ENCODE measurements at places on chromosomes 12 and 14.

- ATAC-seq: no peak
Measured at GRCh38 chr14:65169351-65169750, 67.0 kb upstream of the MAX start.

DNA sequence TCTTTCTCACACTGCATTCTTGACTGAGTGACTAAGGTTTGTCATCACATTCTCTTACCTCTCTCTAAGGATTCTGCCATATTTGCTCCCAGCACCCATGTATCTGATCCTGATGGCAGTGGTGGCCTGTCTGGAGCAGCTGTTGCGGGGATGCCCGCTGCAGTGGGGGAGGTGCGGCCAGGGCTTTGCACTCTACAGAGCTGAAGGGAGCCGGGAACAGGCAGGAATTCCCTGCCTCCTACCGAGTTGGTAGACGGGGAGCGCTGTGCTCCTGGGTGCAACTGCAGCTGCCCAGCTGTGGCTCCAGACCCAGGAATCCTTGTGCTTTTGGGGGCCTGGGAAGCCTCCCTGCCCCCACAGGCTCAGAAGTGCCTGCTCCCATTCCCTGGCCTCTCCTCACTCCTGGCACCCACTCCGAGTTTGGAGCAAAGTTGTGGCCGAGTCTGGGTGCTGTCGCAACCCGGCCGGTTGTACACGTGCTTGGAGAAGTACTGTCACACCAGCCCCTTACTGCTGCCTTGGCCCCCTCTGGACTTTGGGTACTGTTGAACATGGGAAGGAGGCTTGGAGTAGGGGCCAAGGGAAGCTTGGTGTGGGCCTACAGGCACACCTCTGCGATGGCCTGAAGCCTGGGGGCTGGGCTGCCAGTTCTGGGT is 106.9 kb upstream of the OR4E1 start:
- no peak for ATAC-seq

GRCh38 chr12:94769047-94769420 is 118.7 kb upstream of the TMCC3 start:
- no peak for ATAC-seq

DNA sequence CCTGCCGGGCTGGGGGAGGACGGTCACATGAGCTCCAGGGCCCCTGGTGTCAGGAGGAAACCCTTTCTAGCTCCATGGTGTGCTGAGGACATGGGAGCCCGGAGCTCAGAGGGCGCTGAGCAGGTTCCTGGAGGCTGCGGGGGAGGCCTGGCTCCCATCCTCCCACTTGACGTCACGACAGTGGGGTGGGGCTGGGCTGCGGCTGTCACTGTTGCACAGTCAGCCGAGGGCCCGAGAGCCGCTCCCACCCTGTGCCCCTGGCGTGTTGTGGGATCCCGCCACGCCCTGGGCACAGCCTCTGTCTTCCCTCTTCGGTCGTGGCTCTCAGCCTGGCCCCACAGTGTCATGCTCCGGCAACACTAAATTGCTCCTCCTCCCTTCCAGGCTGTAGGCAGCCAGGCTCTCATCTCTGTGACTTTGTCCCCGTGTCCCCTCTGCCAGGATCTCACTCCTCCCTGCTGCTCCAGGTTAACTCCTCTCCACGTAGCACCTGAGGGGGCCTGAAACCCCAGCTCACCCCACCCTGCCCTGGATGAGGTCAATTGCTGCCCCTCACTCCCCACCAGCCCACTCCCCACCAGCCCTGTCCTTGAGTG is 33.0 kb downstream of the BEGAIN start:
- ATAC-seq: peak; percentile 86

DNA sequence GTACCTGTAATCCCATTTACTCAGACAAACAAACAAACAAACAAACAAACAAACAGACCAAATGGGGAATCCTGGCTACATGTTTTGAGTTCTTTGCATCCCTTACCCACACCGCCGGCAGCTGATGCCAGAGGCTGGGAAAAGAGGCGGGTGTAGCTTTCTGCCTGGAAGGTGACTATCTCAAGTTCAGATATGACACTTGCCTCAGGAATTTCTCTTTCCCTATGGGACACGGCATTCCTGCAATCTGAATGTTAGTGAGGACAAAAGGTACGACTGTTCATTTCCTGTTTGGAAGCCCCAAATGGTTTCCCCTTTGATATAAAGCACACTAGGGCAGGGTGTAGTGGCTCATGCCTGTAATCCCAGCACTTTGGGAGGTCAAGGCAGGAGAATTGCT is 2.9 kb downstream of the MYL2 start:
- ATAC-seq: no peak

DNA sequence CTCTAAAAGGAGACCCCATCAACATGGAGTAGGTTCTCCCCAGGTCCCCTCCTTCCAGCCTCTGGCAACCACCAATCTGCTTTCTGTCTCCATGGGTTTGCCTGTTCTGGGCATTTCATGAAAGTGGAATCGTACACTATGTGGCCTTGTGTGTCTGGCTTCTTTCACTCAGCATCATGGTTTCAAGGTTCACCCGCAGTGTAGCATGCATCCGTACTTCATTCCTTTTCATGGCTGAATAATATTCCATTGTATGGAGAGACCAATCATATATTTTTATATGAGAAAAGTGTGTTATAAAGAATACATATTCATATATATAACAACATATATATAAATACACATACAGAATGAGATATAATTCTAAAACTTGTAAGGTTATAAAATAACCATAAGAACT is 19.8 kb downstream of the NCOR2 start:
- ATAC-seq: no peak

- ATAC-seq: no peak
Measured at GRCh38 chr14:83478741-83479140, 1945.1 kb upstream of the SEL1L start.

GRCh38 chr14:75806352-75806832 is 145.3 kb downstream of the TTLL5 start:
- peak; percentile 45 for ATAC-seq

DNA sequence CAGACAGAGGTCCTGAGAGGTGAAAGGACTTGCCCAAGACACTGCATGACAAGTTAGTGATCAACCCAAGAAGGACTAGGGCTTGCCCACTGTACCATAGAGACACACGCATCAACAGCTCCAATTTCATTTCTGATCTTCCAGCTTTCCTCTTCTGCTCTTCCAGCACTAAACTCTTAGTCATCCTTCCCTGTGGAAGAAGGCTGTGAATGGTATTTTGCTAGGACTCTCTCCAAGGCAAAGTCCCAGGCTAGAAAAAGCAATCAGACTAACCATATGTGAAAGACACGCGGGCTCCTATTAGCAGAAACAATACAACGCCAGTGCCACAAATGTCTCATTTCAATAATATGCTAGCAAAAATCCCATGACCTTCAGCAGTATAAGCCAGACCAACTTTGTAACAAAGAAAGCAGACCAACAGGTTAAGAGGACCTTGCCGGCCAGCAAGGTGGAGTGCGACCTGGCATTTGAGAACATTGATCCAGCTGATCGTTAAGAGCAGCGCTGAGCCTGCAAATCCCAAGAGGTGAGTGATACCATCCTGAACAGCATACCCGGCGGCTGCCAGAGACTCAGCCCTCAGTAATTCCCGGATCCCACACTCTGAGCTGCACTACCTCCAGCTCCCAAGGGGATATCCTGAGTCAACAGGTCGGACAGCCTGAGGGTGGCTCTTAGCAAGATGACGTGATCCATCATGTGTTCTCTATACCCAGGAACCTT is 132.5 kb downstream of the FOXN3 start:
- ATAC-seq: peak; percentile 10

GRCh38 chr12:43942379-43942778 is 106.5 kb downstream of the TMEM117 start:
- ATAC-seq: no peak

DNA sequence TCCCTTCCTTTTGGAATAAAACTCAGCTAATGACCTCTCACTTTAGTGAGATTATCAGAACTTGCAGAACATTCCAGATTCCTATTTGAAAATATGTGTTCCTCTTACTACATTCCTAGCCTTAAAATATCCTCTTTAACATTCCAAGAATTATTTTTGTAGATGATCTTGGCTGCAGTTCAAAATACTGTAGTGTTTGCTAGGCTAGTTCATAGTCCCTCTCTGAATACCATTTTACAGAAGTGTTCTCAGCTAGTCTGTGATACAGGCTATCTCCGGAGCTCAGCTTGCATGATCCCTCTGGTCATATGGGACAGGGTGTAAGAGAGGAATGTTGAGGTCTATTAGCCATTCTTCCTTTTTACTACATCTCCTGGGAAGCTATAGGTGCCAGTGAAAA is 17.6 kb upstream of the GPR33 start:
- ATAC-seq: no peak

DNA sequence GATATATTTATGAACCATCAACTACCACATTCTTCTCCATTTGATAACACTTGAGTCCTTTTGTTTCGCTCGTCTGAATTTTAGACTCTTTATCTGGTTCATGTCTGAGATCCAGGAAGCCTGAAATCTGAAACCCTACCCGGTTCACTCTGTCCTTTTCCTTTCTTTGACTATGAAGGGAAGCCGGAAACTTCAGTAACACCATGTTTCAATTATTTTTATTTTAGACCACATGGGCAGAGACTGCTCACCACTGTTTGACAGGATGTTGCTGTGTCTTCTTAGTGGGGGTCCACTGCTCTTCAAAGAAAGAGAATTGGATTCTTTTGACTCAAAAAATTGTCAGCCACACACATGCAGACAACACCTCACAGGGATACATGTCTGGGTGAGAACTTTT is 331.9 kb upstream of the FLRT2 start:
- no peak for ATAC-seq

- no peak for ATAC-seq
Measured at GRCh38 chr14:101077481-101078074, 174.1 kb upstream of the RTL1 start.

DNA sequence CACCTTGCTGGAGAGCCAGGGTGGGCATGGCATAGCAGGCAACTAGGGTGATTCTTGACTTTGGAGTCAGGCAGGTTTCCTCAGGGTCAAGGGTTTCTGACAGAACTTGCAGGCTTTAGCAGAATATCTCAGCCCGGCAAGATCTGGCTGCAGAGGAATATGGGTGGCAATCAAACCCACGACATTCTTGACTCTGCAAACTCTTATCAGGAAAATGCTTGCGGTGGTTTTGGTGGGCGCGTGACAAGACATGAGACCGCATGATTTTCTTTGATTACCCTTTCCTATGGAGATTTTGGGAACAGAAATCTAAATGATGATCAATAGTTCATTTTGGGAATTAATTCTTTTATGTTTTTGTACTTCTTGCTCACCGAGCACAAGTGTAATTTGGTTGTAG is 449.5 kb downstream of the VRK1 start:
- ATAC-seq: no peak

- ATAC-seq: no peak
Measured at GRCh38 chr12:99282086-99282485, 365.5 kb upstream of the GARIN6 start.

- ATAC-seq: peak; percentile 85
Measured at GRCh38 chr14:20469890-20470602, 840 bp downstream of the PNP start.

GRCh38 chr14:33996462-33996861 is 45.6 kb upstream of the EGLN3 start:
- ATAC-seq: no peak

GRCh38 chr14:64266239-64266638 is 27.9 kb downstream of the ESR2 start:
- ATAC-seq: peak; percentile 60

GRCh38 chr14:76591266-76591665 is 170.0 kb upstream of the VASH1 start:
- no peak for ATAC-seq

- ATAC-seq: no peak
Measured at GRCh38 chr12:18932211-18932610, 194.3 kb downstream of the CAPZA3 start.

All from esophagus mucosa (tissue), 1 donor.